Stimulated activated memory B cell treated with anti-CD40 and anti-IgM and Interleukin-4, amounts not matched to agents 10 μg/mL and 1 μg/mL and 100 μg/mL, for 72 hours (primary cell): ENCODE measurements at places on chromosomes 13 and 19.

DNA sequence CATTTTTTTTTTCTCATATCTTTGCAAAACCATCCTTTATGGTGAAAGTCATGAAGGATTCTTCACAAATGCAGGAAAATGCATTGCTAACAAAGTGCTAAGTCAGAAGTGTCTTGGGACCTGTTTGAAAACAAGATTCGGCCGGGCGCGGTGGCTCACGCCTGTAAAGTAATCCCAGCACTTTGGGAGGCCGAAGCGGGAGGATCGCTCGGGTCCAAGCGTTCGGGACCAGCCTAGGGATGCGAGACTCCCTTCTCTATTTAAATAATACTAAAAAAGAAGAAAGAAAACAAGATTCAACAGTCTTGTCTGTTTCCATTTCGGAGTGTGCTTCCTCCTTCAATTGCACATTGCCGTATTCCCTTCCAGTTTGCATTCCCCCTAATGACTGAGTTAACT lies 819 bp downstream of the EID2B start:
- no peak for ATAC-seq

- no peak for ATAC-seq
These were observed 4.2 kb upstream of the TNNI3 start for GRCh38 chr19:55161571-55162322.

DNA sequence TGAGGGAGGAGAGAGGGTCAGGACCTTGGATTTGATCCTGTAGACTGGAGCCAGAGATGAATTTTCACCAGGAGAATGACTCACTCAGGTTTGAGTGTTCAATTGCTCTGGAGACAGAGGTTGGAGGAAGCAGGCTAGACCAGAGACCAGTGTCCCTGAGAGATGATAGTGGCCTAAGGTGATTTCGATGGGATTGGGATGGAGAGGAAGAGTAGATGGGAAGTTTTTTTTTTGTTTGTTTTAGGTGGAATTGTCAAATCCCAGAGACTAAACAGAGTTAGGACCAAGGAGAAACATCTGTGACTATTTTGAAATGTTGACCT lies 2.3 kb downstream of the CEBPG start:
- ATAC-seq = no peak

DNA sequence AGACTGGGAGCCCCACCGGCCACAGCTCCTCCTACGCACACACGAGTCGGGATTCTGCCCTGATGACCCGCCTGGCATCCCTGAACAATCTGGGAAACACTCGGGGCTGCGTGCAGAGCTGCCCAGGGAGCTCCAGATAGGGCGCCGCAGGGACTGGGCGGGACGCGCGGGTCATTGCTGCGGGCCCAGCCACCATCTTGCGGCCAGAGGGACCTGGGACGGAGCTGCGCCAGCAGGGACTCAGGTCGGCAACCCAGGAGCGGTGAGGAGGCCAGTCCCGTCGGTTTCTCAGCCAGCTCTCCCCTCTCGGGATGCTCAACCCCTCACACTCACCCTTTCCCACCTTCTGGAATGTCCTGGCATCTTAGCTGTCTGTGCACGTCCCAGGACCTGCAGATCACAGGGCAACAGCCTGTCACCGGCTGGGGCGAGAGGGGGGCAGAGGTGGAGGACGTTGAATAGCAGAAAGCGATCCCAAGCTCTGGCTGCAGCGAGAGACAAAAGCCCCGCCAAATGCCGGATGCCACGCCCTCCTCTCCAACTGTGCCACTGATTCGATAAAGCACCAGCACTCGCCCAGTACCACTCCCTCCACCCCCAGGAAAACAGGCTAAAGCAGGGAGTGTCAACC lies 20.4 kb upstream of the ZNF91 start:
- ATAC-seq = peak; percentile 52

- ATAC-seq = no peak
These were observed 5.2 kb downstream of the FAAP24 start for GRCh38 chr19:32977280-32977679.

DNA sequence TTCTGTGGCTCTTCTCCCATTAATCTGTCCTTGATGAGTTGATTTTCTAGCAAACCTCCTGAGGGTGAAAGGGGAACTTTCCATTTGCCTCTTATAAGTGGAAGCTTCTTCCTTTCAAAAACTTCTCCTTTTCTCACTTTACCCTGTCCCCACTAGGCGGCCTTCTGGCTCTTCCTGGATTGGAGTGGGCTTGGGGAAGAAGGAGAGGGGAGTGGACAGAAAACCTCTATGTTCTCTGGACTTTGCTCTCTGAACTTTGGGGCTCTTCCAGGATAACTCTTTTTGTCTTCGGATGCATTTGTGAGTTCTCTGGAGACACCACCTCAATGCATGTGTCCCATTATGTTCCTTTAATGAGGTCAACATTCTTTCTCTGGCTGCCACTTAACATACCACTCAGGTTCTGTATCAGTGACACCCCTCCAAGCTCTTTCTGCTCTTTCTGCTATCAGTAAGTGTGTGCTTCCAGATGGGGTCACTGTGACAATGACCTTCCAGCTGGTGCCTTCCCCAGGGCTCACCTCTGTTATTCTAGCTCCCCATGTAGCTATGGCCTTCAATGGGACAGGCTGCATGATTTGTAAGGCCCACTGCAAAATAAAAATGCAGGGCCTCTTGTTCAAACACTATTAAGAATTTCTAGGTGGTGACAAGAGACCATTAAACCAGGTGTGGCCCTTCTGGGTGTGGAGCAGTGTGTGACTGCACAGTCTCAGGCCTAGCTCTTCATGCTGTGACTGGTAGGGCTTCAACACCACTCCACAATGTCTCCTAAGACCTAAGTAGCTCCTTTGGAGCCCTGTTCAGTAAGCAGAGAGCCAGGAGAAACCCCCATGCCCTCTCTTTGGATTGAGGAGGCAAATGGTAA lies 389.2 kb downstream of the EFNB2 start:
- ATAC-seq = no peak

- ATAC-seq = no peak
These were observed 606 bp downstream of the PRDX2 start for GRCh38 chr19:12800923-12801465.

DNA sequence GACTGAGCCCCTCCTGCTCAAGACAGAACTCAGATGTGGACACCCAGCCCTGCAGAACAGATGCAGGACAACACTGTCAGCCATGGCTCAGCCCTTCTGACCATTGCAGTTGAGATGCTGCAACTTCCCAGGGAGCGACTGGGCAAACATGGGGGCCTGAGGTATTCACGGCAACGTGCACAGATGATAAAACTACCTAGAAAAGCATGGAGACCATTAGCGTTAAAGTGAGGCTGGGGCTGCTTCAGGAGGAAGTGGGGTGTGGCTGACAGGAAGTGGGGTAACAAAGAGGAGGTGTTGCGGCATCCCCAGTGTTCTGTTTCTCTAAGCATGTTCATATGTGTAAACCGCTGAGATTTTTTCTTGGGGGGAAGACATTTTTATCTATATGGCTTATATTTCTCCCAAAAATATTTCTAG lies 1.3 kb upstream of the SIGLEC9 start:
- no peak for ATAC-seq

- ATAC-seq = no peak
These were observed 33.2 kb downstream of the CILP2 start for GRCh38 chr19:19571071-19571786.

DNA sequence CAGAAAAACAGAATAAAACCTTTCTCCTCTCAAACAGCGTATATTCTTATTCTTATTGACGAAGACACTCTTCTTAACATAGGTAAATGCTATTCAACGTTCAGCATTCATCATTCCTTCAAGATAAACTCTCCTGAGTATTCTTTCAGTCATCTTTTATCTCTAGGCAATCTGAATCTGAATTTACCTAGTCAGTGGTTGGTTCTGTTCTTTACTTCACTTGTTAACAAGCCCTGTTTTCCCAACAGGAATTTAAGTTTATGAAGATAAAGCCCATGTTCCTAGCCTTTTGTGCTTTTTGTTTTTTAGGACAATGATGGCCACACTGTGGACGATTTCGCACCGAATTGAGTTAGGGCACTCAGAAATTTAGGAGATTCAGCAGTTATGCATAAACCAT lies 3.2 kb downstream of the ELF1 start:
- no peak for ATAC-seq

DNA sequence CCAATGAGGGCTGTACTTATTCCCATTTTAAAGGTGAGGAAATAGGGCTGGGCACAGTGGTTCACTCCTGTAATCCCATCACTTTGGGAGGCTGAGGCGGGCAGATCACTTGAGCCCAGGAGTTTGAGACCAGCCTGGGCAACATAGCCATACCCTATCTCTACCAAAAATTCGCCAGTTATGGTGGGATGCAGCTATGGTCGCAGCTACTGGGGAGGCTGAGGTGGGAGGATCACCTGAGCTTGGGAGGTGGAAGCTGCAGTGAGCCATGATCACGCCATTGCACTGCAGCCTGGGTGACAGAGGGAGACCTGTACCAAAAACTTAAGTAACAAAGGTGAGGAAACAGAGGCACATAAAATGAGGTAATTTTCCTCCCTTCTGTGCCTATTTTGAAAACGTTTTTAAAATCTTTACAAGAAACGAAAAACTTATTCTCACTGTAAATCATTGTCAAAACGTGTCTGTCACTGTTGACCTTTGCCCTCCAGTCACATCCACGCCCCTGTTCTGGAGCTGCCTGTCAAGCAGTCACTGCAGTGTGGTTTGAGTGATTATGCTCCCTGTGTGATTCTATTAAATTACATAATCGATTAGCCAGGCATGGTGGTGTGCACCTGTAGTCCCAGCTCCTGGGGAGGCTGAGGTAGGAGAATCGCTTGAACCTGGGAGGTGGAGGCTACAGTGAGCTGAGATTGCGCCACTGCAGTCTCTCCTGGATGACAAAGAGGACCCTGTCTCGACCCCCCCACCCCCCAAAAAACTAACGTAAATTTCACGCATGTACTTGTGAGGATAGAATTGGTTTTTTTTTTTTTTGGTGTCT lies 12.5 kb downstream of the NOP53 start:
- no peak for ATAC-seq

GRCh38 chr13:105634059-105634458 lies 901.4 kb downstream of the EFNB2 start:
- no peak for ATAC-seq

GRCh38 chr13:49146950-49147355 lies 73.2 kb upstream of the MLNR start:
- no peak for ATAC-seq

- peak; percentile 9 for ATAC-seq
These were observed 3.6 kb downstream of the PRMT1 start for GRCh38 chr19:49680421-49681351.

DNA sequence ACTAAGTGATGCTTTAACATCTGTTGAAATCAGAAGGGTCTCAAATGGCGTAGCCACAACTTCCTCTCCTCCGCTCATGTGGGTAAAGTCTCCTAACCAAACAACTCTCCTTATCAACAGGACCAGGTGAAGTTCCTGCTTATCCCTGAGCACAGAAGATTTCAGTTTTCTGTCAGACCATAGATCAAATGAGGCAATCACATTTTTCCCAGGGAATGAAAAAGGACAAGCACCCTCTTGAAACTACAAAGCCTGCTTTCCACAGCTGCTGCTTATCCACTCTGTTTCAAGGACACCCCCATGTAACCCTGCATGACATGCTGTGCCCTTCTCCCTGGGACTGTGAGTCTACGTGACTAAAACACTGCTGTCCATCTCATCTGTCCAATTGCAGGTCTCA lies 788.3 kb upstream of the SLITRK5 start:
- ATAC-seq = no peak

- ATAC-seq = no peak
These were observed 68.1 kb downstream of the ERCC5 start for GRCh38 chr13:102913914-102914313.

GRCh38 chr13:110407531-110407930 lies 100.4 kb downstream of the COL4A2 start:
- no peak for ATAC-seq

DNA sequence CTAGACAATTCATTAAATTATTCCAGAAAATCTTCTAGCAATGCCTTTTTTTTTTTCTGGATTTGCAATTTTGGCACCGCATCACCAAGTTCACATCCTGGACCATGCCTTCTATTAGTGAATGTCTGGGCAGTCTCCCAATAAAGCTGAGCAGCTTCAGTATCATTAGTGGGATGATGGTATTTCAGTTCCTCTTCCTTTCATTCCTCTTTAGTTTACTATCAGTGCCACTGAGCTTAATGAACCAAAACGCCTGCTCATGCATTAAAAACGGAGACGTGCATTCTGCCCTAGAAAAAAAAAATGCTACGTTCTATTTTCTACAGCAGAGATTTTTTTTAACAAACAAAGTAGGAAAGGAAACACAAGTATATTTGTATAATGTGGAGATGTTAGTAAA lies 343.0 kb downstream of the PCDH9 start:
- peak; percentile 41 for ATAC-seq

DNA sequence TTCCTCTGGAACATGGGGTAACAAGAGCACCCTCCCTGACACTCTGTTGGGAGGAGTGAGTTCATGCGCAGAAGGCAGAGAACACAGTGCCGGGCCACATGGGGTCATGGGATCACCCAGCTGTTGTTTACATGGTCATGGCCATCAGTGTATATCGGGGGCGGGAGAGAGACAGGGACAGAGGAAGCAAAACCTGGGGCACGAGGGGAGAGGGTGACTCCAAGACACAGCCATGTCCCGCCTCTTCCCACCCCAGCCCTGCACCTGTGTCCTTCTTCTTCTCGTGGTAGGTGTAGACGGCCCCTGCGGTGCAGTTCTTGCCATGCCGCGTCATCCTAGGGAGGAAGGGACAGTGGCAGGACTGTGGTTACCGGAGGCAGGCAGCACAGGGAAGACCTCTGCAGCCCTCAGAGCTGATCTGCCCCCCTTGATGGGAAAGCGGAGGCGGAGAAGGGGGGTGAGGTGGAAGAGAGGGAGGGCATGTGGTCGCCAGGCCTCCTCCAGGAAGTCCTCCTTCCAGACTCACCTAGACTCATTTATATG lies 19.9 kb downstream of the NOSIP start:
- ATAC-seq = peak; percentile 54

DNA sequence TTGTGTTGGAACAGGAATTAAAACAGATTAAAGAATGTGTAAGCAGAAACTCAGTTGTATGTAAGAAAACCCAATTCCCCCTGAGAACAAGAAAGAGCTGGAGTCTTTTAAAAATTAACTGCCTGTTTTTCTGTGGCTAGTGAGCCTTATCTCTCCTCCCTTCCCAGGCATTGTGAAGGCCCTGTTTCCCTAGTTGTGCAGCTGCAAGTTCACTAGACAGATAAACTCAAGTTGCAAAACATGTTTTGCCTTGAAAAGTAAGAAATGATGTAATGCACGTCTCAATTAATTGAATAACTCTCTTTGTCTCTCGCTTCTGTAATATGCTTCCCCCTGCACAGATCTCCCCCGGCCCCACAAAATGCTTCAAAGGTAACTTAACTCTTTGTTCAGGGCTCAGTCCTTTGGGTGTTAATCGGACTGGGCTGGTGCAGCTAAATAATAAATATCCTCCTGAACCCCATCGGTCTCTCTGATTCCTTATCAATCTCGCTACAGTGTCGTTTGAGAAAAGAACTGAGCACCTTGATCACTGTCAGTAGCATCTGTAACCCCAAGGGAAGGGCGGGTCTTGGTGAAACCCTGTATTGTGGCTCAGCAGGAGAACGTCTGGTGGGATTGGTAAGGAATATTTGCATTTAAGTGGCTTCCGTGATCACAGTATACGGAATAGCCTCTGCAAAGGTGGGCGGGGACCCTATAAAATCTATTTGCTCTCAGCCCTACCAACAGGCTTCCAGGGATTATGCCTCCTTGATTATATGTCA lies 1.6 kb upstream of the ZNF556 start:
- no peak for ATAC-seq
